ENCODE measurements at places on chromosomes 5 and 9.

DNA sequence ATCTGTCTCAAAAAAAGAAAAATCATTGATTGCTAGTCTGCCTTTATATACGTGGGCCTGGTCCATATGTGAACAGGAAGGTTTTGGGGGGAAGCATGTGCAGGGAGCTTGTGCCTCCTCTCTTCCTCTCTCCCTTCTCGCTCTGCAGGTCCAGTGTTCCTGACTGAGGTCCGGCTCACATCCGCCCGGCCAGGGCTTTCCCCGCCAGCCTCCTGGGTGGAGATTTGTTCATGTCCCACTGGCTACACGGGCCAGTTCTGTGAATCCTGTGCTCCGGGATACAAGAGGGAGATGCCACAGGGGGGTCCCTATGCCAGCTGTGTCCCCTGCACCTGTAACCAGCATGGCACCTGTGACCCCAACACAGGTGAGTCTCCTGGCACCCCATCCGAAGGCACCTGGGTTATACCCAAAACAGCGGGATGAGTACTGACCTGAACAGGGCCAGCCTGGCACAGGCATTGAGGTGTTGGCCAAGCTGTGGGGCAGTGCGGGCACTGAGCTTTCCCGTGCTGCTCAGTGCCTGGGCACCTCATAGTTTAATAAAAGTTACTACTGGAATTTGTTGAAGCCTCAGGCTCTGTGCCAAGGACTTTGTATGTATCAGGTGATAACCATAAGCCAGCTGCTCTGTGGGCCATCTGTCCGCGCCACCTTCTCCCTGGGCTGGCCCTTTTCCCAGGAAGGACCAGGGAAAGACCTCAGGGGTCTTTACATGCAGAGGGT is 39.4 kb upstream of the AIF1L start:
- DNase-seq, result no peak

DNA sequence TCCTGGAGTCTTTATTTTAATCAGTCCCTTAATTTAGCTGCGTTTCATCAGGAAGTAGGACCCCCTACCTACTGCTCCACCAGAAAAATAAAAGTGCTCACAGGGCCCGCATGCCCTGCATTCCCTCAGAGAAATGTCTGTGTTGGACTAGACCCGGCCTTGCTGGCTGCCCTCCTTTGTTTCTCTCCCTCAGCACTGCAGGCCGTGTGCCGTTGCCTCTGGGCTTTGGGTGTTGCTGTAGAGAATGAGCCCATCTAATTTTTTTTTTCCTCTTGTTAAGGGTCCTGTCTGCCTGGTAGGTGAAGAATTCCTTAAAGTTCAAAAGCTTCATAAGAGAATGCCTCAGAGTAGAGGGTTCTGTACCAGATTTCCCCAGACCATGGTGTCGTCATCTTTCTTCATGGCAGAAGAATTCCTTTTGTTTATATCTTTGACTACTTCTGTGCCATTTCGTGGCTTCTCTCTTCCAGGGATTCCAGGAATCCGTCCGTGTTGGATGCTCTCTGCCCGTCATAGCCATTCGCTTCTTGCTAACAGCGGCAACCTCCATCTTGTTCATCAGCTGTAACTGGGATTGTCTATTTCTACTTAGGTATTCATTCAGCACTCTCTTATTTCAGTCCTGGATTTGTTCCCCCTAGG is 49.8 kb upstream of the ANGPTL2 start:
- no peak for DNase-seq

DNA sequence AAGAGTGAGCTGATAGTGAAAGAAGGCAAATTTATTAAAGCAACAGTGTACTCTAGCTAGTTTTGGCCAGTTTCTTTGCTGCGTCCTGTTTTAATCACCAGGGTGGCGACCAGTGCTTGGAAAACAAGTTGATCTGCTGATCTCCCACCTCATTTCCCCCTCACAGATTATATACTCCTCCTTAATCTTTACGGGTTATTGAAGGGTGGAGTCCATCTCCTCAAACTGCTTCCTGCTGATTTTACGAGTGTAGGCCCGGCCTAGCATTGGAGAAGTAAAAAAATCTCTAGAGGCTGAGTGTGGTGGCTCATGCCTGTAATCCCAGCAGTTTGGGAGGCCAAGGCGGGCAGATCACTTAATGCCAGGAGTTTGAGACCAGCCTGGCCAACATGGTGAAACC is 14.0 kb upstream of the CFAP95 start:
- no peak for DNase-seq

GRCh38 chr5:159304961-159305595 is 25.2 kb downstream of the IL12B start:
- DNase-seq, result no peak

DNA sequence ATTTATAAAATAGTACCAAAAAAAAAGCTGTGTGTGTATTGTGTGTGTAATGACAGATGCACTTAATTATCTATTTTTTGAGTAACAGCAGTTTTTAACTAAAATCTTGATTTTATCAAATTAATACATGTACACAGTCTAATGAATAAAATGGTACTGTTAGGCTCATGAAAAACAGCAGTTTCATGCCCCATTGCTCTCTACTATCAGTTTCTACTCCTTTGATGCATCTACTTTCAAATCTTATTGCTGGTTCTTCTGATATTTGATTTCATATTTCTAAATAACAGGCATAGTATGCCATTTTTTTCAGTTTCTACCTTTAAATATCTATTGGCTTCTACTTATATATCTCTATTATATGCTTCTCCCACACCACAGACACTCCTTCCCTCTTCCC is 117.4 kb downstream of the CCDC171 start:
- DNase-seq, result no peak

Data from stimulated activated CD8-positive, alpha-beta memory T cell treated with anti-CD3 and anti-CD28 coated beads, Interleukin-7, amount 100 ng/mL, for 1 hour (primary cell).